ENCODE measurements at places on chromosomes 2 and 18. TPM values are rescaled to one million over a fixed set of nuclear protein-coding genes. Genes with fewer than 3 reads are reported as not detected.

- no peaks in the 10 kb centered on the region for H3K4me1 ChIP-seq
- no peak for DNase-seq
- H3K36me3 ChIP-seq, result no peaks in the 10 kb centered on the region
- H3K27ac ChIP-seq, result no peak overlapping the region
- H3K27me3 ChIP-seq, result no peaks in the 10 kb centered on the region
Observed at GRCh38 chr2:145315053-145315452, 795.1 kb upstream of the ZEB2 start.

MYO7B gene
- 0.23 TPM for total RNA-seq

DNA sequence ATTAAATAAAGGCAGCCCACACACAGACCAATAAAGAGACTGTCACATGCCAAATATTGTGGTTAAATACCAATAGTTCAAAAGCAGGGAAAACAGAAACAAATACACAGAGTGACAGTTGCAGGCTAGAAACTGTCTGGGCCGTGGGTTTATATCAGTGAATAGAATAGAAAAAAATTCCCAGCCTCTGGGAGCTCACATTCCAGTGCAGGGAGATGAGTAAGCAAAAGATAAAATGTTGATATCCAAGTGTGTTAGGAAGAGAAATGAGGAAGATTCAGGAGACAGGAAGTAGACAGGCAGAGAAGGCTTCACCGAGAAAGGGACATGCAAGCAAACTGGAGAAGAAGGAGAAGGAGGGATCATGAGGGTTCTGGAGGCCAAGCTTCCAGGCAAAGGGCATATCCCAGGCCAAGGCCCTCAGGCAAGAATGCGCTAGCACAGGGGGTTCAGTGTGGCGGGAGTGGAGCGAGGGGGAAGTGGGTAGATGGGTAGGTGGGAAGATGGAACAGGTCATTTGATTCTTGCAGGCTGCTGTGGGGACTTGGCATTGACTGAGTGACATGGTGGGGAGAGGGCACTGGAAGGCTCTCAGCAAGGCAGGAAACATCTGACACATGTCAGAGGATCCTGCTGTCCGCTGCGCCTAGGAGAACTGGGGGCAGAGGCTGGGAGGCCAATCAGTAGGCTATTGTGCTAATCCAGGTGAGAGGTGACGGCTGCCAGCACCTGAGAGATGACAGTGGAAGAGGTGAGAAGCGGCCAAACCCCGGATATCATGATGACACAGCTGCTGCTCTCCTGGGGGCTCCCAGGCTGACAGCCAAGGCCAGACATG is 89.2 kb downstream of the ZBTB7C start:
- no peaks in the 10 kb centered on the region for H3K36me3 ChIP-seq
- no peaks in the 10 kb centered on the region for H3K27me3 ChIP-seq
- DNase-seq, result no peak
- H3K27ac ChIP-seq, result peak overlapping the region; percentile 54
- peaks cover 18% of the 10 kb centered on the region for H3K4me1 ChIP-seq

NT5DC4 gene
- not detected for total RNA-seq

DNA sequence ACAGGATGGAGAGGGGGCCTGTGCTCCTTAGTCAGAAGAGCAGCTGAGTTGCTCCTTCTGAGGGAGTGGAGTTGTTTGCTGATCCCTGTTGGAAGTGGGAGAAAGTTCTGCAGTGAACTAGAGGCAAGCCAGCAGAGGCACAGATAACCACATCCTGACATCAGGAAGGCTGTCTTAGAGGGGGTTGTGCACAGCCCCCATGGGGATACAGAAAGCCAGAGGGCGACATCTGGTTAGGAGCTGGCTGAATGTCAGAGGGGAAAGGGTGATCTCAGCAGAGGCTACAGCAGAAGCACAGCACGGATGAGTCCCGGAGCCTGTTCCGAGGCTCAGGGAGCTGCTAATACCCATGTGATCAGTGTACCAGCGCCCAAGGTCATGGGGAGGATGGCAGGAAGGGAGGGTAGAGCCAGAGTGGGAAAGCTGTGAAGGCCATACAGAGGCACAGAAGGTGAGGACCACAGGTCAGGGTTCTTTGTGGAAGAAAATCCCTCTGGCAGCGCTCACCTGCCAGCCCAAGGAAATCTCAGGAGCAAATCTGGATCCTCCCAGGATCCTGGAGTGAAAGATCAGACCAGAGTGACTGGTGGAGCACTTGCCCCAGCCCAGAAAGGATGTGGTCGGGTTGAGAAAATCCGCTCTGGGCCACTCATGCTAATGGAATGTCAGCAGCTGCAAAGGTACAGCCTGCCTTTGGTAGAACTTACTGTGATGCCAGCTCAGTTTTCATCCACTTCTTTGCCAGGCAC is 111.8 kb downstream of the STPG4 start:
- no peaks in the 10 kb centered on the region for H3K27me3 ChIP-seq
- no peak overlapping the region for H3K4me3 ChIP-seq
- DNase-seq, result peak; percentile 92
- peak overlapping the region; percentile 92 for H3K27ac ChIP-seq

ZNF512 gene
- total RNA-seq, result 40.2 TPM

ASB18 gene
- not detected for total RNA-seq

ATP6V1C2 gene
- total RNA-seq, result 0.67 TPM

GRCh38 chr2:128347701-128348539 is 29.3 kb upstream of the HS6ST1 start:
- no peaks in the 10 kb centered on the region for H3K36me3 ChIP-seq
- no peaks in the 10 kb centered on the region for H3K27me3 ChIP-seq
- no peak overlapping the region for H3K4me3 ChIP-seq

DNA sequence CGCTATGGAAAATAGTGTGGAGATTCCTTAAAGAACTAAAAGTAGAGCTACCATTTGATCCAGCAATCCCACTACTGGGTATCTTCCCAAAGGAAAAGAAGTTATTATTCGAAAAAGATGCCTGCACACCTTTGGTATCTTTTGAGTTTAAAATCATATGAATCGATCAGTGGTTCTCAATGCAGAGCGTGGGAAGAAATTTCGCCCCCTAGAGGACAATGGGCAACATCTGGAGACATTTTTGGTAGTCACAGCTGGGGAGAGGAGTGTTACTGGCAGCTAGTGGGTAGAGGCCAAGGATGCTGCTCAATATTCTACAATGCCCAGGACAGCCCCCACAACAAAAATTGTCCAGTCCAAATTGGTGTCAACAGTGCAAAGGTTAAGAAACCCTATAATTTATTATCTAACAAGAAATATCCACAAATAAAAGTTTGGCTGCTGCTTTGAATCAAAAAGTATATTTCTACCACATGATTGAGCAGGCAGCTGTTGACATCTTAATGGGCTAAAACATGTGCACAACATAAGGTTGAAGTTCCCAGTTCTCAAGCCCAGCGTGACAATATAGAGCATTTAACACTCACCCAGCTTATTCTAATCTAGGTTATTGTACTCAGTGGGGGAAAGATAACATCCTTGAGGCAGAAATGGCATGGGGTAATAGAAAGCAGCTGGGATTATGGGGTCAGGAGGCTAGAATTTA is 425.7 kb downstream of the LRATD1 start:
- no peak for DNase-seq
- H3K4me3 ChIP-seq, result no peak overlapping the region
- no peaks in the 10 kb centered on the region for H3K36me3 ChIP-seq

DNA sequence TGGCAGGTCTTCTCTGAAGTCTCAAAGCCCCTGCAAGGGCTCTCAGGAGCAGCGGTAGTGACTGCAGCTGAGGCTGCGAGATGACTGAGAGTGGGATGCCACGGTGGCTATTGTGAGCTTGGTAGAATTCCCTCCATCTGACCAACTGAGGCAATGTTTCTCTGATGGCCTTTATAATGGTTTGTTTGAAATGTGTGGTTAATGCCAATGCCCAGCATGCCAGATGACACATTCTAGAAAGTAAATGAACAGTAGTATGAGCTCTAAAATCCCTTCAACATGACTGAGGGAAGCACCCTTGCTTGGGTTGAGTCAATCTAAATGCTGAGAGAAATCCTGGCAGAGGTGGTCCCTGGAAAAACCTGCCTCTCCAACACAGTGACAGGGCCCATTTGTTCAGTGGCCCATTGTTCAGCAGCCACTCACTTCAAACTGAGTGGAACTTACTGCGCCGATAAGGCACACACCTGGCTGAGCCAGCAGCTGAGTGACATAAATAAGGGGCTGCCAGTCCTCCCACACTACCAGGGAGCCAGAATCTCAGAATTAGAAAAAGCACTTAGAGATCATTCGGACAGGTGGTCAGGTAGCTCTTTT is 31.7 kb downstream of the SULT1C2 start:
- no peaks in the 10 kb centered on the region for H3K27me3 ChIP-seq
- H3K4me1 ChIP-seq, result no peaks in the 10 kb centered on the region
- DNase-seq, result no peak
- no peak overlapping the region for H3K4me3 ChIP-seq
- H3K36me3 ChIP-seq, result no peaks in the 10 kb centered on the region
- no peak overlapping the region for H3K27ac ChIP-seq

DNA sequence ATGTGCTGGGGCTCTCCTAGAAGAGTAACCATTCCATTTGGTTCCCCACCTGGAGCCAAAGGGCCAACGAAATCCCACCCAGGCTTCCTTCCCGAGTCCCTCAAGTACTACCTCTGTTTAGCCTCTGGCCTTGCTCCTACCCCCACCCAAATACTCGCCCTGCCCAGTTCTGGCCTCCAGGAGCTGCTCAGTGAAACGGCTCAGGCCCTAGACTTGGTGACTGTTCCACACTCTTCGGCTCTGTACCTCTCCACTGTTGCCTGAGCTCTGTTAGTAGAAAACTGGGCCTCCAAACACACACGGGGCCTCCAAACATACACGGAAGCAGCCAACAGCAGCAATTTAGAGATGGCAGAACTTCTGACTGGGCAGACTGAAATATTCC is 4.2 kb downstream of the OTX1 start:
- peaks cover 78% of the 10 kb centered on the region for H3K27me3 ChIP-seq
- no peak overlapping the region for H3K27ac ChIP-seq
- no peak for DNase-seq
- H3K4me1 ChIP-seq, result peaks cover 55% of the 10 kb centered on the region
- no peak overlapping the region for H3K4me3 ChIP-seq

ZNF892 gene
- 1.5 TPM for total RNA-seq

- H3K4me3 ChIP-seq, result no peak overlapping the region
- no peak overlapping the region for H3K27ac ChIP-seq
- DNase-seq, result no peak
Observed at GRCh38 chr2:64945973-64946768, 43.0 kb upstream of the SLC1A4 start.

DNA sequence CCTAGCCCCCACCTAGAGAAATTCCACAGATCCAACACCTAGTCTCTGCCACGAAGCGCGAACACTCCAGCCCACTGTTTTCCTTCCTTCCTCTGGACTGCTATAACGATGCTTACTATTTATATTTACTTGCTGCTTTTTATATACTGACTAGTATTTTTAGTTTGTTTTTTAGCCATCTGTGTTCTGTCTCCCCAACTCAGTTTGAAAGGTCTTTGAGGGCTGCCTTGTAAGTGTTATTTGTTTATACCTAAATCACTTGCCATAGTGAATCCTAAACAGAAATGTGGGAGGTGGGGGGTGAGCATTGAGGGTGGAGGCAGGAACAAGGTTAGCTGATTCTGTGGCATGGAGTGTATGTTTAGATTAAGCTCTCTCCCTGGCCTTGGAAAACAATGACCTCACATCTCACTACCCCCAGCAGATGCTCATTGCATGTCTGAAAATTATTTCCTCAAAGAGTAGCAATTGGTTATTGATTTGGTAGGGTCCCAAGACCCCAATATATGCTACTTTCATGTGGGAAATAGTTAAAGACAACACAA is 1.1 kb upstream of the NCKAP5 start:
- no peaks in the 10 kb centered on the region for H3K27me3 ChIP-seq
- H3K4me1 ChIP-seq, result no peaks in the 10 kb centered on the region
- no peak overlapping the region for H3K27ac ChIP-seq
- no peak for DNase-seq
- no peak overlapping the region for H3K4me3 ChIP-seq

GALNT5 gene
- total RNA-seq, result 0.11 TPM

GRCh38 chr2:39913648-39914461 is 134.8 kb upstream of the THUMPD2 start:
- no peak overlapping the region for H3K27ac ChIP-seq
- no peaks in the 10 kb centered on the region for H3K4me1 ChIP-seq
- H3K27me3 ChIP-seq, result no peaks in the 10 kb centered on the region
- H3K36me3 ChIP-seq, result no peaks in the 10 kb centered on the region
- no peak overlapping the region for H3K4me3 ChIP-seq

NTSR2 gene
- total RNA-seq, result 1.0 TPM

COMMD1 gene
- 60.3 TPM for total RNA-seq

ACMSD gene
- total RNA-seq, result 0.88 TPM

GRCh38 chr2:8355102-8355859 is 326.6 kb upstream of the ID2 start:
- no peaks in the 10 kb centered on the region for H3K4me1 ChIP-seq
- H3K36me3 ChIP-seq, result no peaks in the 10 kb centered on the region
- H3K4me3 ChIP-seq, result no peak overlapping the region
- no peak for DNase-seq

DNA sequence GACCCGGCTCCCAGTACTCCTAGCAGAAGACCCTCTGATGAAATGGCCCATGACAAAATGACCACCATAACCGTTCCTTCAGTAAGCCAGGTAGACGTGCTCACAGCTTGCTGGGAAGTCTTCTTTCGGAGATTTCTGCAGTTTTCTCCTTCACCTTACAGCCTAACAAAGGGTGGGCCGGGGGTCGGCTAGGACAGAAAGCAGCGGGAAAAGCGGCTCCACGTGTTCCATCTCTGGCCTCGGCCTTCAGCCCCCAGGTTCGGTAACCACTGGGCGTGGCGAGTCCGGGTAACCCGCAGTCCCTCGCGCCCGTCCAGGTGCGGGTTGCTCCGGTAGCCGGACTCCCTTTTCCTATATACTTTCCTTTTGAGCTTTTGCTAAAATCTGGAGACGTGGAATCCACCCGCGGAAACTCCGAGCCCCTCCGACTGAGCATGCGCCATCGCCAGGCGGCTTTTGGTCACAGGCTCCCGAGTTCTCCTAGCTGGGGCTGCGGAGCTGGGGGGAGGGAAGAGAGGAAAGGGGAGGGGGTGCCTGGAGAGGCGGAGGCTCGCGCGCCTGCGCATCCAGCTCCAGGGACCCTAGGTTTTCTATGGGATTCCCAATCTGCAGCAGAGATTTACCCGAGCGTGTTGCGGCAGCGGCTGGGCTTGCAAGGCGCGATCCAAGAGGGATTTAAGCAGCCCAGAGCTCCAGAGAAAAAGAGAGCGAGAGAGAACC is at the start of gene VSNL1:
VSNL1 (plus strand) TSS at position 604 of the 720 bp plus-strand sequence. CDS start 51,379 bp downstream, outside the sequence.
- DNase-seq, result peak; percentile 70
- peaks cover 5% of the 10 kb centered on the region for H3K4me1 ChIP-seq
- H3K4me3 ChIP-seq, result no peak within 1 kb of the TSS
- peak within 1 kb of the TSS; percentile 80 for H3K27ac ChIP-seq
- peaks cover 5% of the 10 kb centered on the region for H3K27me3 ChIP-seq

RFX8 gene
- 0.76 TPM for total RNA-seq

DNA sequence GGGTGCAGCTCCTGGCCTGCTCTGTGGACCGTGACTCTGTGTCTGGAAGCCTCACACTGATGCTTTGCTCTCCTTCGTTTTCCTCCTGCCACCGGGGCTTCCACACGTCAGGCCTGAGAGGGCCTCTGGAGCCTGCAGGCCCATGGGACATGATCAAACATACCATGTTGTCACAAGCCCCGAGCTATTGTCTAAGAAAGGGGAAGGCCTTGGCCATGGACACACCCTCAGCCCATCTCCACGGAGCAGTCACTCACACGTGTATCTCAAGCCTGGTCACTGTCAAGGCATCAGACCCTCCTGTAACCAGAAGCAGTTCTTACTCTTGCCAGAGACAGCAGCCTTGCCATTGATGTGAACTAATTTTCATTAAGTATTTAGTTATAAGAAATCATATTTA is 814.1 kb upstream of the SALL3 start:
- H3K27ac ChIP-seq, result no peak overlapping the region
- no peaks in the 10 kb centered on the region for H3K27me3 ChIP-seq
- no peak for DNase-seq
- H3K36me3 ChIP-seq, result no peaks in the 10 kb centered on the region
